Hair follicular keratinocyte (primary cell): ENCODE measurements at places on chromosomes 7 and 10. TPM values are rescaled to one million over a fixed set of nuclear protein-coding genes. Genes with fewer than 3 reads are reported as not detected.

Gene RBP4
- total RNA-seq, result not detected in 2 replicates

Gene C10orf62
- total RNA-seq, result not detected in 2 replicates

Gene NEBL
- 0.16 and 3.3 TPM in 2 replicates for total RNA-seq

Gene ARHGAP12
- total RNA-seq, result 14.0 and 20.5 TPM in 2 replicates

Gene OR2A12
- total RNA-seq, result not detected in 2 replicates

Gene CUZD1
- 0.11 and 0.39 TPM in 2 replicates for total RNA-seq

Gene PNLIPRP3
- total RNA-seq, result 51.1 and 103 TPM in 2 replicates

Gene GHITM
- 191 and 192 TPM in 2 replicates for total RNA-seq

Gene LIPN
- not detected in 2 replicates for total RNA-seq

Gene TLX1
- total RNA-seq, result not detected in 2 replicates

Gene GRM3
- not detected in 2 replicates for total RNA-seq

Gene LRRN3
- total RNA-seq, result 0.16 TPM in 1 of 2 replicates, not detected in the other

Gene PON1
- not detected in 2 replicates for total RNA-seq

Gene PRPS1L1
- not detected in 2 replicates for total RNA-seq

Gene SFTPA1
- not detected in 2 replicates for total RNA-seq

Gene CTAGE8
- 3.4 and 3.7 TPM in 2 replicates for total RNA-seq

Gene EVX1
- total RNA-seq, result not detected in 2 replicates

Gene INA
- under 0.01 and 0.08 TPM in 2 replicates for total RNA-seq
